ENCODE measurements at places on chromosomes 5 and 9.

GRCh38 chr9:72462340-72462739 lies 59.1 kb upstream of the TMC1 start:
- no peak for DNase-seq

- no peak for DNase-seq
Observed at GRCh38 chr5:104512063-104512825, 949.7 kb upstream of the NUDT12 start.

- no peak for DNase-seq
Observed at GRCh38 chr9:98482226-98482625, 226.5 kb downstream of the GABBR2 start.

GRCh38 chr9:13264788-13265187 lies 14.7 kb downstream of the MPDZ start:
- no peak for DNase-seq

DNA sequence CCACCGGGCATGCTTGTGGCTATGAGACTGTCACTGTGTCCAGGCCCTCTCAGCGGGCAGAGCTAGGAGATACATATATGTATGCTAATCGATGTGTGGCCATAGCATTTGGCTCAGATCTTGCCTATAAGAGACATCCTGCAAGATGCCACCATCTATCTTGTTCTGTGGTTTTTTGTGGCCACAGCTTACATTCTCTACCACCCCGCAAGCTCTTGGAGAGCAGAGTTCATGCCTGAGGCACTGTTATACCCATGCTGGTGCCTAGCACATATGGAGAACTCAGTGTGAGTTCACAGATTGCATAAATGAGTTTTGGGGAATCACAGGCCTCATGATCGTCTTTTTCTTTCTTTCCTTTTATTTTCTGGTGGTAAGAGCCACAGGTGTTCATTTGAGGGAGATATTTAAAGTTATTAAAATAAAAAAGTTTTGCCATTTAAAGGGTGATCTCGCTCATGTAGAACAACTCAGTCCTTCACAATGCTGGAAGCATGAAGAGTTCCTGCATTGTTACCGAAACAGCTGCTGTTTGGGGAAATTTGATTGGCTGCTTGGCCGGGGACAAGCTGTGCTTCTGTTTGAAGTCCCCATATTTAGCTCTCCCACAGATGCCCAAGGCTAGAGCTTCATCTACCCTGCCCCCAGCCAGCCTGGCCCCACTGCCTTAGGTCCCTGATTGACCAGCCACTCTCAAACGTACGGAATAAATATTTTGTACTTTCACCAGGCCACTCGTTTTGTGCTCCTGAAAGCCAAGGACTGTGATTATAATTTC lies 169.2 kb upstream of the MAP1B start:
- DNase-seq, result no peak

GRCh38 chr9:87677776-87678587 lies 47.9 kb upstream of the CTSL start:
- no peak for DNase-seq

GRCh38 chr9:76818271-76818670 lies 54.0 kb downstream of the PCA3 start:
- DNase-seq, result no peak

GRCh38 chr9:113509463-113509862 lies 45.9 kb downstream of the RGS3 start:
- no peak for DNase-seq

DNA sequence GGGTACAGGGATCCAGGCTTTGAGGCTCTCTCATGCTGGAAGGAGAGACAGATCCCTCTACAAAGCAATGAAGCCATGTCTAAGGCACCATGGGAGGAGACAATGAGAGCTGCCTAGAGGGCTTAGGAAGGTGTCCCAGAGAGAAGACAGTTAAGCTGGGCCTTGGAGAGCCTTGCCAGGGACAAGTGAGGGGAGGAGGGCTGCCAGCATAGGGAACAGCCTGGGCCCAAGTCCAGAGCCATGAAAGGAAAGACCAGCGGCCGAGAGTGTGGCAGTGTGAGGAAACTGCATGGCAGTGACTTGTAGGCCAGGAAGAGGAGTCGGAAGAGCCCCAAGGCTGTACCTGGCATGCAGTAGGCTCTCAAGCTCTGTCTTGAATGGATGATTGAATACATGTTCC lies 88.5 kb downstream of the PSD2 start:
- no peak for DNase-seq

- no peak for DNase-seq
Observed at GRCh38 chr5:175021841-175022625, 297.7 kb downstream of the MSX2 start.

- no peak for DNase-seq
Observed at GRCh38 chr5:33611877-33612276, 171.1 kb downstream of the TARS1 start.

DNA sequence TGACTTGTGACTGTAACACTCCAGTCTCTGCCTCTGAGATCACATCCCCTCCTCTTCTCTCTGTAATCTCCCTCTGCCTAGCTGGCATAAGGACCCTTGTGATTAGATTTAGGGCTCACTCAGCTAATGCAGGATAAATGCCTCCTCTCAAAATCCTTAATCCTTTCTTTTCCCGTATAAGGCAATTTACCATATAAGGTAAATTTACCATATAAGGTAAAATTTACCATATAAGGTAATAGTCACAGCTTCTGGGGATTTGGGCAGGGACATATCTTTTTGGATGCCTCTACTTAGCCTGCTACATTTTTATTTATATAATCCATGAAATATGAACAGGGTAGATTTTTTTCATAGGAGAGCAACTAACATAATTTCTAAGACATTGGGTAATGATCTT lies 318.0 kb upstream of the PUM3 start:
- DNase-seq, result no peak

GRCh38 chr5:87413343-87413645 lies 564 bp upstream of the CCNH start:
- DNase-seq, result no peak

DNA sequence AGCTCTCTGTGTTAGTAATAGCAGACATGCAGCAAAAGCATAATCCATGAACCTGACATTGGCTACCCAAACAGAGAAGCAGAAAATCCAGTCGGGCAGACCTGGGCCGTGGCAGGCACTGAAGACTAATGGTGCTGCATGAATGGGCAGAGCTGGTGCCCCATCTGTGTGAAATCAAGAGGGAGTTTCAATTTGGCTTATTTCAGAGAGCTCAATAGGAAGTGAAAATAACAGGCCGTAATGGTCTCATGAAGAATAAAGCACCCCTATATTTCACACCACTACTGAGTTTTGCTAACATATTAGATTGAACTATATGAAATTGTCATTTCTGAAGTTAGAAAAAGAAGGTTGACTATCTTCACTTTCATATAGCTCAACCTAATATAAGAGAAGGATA lies 149.7 kb downstream of the ENC1 start:
- no peak for DNase-seq

- DNase-seq, result no peak
Observed at GRCh38 chr9:134156564-134157377, 7.6 kb downstream of the RNU6ATAC start.

- DNase-seq, result no peak
Observed at GRCh38 chr5:143426437-143426991, 23.0 kb upstream of the NR3C1 start.

GRCh38 chr5:60668686-60669304 lies 31.2 kb downstream of the DEPDC1B start:
- DNase-seq, result no peak

- DNase-seq, result no peak
Observed at GRCh38 chr9:90287567-90288274, 354.9 kb downstream of the DIRAS2 start.

DNA sequence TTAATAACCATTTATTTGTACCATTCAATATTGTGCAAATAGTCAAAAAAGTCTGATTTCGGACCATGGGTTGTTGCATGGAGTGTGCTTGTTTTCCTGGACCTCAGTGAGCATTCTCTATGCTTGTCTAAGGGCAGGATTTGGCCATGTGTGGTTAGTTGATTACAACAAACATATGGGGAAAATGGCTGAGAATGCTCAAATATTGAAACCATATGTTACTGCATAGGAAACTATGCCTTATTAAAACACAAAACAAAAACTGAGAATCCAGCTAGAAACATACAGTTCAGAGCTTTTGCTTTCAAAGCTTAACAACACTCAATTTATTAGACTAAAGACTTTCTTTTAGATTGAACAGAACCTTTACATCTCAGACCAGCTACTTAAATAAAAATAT lies 928.3 kb downstream of the NR2F1-AS1 start:
- no peak for DNase-seq

GRCh38 chr5:77882670-77883257 lies 106.6 kb upstream of the TBCA start:
- no peak for DNase-seq

DNA sequence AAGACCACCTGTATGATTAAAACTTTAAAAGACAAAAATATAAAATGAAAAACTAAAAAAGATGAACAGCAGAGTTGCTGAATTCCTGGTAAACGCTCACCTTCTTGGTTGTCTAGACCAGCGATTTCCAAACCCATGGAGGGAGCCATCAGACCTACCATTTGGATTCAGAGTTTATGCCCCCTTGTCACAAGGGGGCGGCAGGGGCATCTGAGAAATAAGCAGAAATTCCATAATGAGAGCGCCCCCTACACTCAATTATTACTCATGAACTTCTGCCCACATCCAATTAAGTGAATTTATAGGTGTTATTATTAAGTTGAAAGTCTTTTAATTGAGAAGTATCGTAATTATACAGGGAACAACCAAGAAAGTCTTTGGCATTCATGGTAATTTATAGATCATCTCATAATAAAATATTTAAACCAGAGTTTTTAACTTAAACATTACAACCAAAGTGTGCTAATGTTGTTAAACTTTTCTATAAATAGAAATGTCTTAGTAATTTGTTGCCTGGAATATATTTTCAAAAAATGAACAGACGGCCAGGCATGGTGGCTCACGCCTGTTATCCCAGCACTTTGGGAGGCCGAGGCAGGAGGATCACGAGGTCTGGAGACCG lies 35.2 kb upstream of the SPATA31C2 start:
- peak; percentile 65 for DNase-seq

Data from CD4-positive, alpha-beta T cell treated with Interleukin-6 for 4 hours (primary cell).